Liver (tissue), 10 donors: ENCODE measurements at places on chromosomes 11 and 22. TPM values are rescaled to one million over a fixed set of nuclear protein-coding genes. Genes with fewer than 3 reads are reported as not detected.
A peak's percentile ranks its signal among the peaks of the same experiment; 100 is the strongest.

Gene FLRT1
- not detected for total RNA-seq

Gene EMSY
- 14.8 TPM for total RNA-seq

Gene MAPK8IP1
- 1.8 TPM for total RNA-seq

Gene CNGA4
- not detected for total RNA-seq

Gene MOGAT2
- 1.0 TPM for total RNA-seq

Gene MIOX
- not detected for total RNA-seq

Gene F2
- total RNA-seq, result 631 TPM

Gene PRCP
- 38.7 TPM for total RNA-seq

Gene SSRP1
- 45.3 TPM for total RNA-seq

DNA sequence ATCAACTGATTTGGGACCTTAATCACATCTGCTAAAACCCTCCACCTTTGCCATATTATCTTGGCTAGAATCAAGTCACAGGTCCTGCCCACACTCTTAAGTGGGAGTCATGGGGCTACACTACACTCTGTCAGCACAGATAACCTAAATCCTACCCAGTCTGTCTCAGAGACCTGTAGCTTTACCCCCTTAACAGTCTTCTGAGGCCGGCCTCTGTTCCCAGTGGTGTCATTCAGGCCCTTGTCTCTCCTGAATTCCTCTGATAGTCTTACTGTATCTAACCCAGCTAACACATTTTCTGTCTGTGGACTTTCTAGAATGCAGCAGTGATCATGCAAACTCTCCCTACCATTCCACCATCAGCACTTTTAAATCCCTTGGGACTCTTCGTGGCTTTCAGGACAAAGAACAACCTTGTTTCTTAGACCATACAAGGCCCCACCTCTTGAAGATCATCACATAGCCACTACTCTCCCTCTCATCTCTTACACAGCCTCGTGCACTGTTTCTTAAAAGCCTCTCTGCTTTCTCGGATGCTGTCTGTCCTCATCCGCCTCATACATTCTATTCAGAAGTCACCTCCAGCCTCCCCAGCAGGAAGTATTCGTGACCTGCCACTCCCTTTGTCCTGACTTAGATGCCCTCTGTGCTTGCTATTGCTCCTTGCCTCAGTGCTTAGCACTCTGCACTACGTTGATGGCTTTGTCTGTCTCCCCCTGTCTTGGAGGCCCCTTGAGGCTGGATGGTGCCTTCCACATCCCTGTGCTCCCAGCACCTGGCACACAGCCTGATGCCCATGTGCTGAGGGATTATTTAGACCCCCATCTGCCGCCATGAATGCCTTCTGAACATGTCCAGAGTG lies 57.9 kb downstream of the PANX1 start:
- no peak overlapping the region for H3K27ac ChIP-seq
- no peaks in the 10 kb centered on the region for H3K4me1 ChIP-seq
- no peaks in the 10 kb centered on the region for H3K36me3 ChIP-seq
- H3K27me3 ChIP-seq, result no peaks in the 10 kb centered on the region
- H3K4me3 ChIP-seq, result no peak overlapping the region

DNA sequence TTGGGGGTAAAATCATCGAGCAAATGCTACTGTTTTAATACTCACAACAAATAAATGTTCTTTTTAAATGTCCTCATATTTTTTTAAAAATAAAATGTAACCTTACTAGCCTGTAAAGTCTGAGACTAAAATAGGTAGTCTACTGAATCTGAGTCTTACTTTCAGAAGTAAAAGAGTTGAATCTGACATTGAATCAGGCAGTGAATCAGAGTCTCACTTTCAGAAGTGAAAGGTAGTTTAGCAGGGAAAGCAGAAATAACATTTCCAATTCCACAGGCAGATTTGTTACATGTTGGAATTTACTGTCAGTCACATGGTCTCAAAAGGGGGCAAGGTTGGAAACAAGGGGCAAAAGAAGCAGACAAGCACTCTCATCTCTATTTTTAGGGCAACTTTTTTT lies 143.0 kb downstream of the ELP4 start:
- no peaks in the 10 kb centered on the region for H3K27me3 ChIP-seq
- no peak overlapping the region for H3K27ac ChIP-seq
- H3K36me3 ChIP-seq, result no peaks in the 10 kb centered on the region
- H3K4me1 ChIP-seq, result no peaks in the 10 kb centered on the region
- no peak for DNase-seq

DNA sequence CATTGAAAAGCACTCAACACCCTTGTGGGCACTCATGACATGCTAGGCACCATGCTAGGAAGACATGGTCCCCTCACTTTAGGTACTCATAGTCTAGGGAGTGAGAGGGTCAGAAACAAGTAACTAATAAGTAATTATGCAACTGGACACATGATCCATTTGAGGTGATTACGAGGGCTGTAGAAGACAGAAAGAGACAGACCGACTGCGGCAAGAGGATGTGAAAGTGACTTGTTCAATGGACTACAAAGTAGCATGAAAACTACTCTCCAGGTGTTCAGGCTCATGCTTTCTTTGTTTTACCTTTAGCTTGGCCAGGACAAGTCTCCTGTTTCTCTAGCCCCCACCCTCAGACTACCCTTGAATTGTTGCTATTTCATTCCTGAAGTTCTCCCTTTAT lies 310.8 kb upstream of the SORL1-AS1 start:
- no peak overlapping the region for H3K27ac ChIP-seq
- H3K36me3 ChIP-seq, result no peaks in the 10 kb centered on the region
- no peaks in the 10 kb centered on the region for H3K4me1 ChIP-seq
- no peak overlapping the region for H3K4me3 ChIP-seq
- H3K27me3 ChIP-seq, result no peaks in the 10 kb centered on the region

DNA sequence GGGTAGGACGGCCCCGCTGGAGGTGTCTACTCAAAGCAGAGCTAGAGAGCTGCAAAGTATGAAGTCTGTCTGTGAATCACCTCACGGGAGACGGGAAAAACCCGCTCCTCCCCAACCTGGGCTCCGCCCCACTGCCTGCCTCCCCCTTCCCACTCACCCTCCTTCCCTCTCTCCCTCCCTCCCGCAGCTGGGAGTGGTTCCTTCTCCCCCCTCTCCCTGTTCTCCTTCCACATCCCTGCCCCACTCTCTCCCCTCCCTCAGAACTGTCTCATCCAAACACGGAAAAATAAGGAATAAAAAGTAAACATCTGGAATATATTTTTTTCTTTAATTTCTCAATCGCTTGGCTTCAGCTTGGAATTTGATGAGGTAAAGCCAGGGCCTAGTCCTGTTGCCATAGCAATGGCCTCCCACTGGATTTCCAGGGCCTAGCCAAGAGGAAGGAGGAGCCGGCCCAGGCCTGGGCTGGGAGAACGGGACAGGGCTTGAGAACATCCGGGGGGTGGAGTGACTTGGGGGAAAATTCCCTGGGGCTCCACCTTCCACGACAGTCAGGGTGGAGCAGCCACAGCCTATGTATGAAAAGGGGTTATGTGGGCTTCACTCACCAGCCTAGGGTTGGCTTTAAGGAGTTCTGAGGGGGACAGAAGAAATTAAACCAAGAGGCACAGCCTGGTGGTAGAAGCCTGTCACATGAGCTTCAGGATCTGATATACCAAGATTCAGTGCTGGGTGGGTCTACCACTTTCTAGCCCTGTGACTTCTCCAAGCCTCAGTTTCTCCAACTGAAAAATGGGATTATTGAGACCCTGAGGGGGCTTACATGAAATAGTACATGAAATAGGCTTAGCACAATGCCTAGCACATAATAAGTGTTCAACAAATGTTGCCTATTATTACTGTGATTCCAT lies 2.2 kb downstream of the TNKS1BP1 start:
- H3K4me3 ChIP-seq, result no peak overlapping the region
- DNase-seq, result no peak
- H3K27ac ChIP-seq, result peak overlapping the region; percentile 82
- H3K27me3 ChIP-seq, result no peaks in the 10 kb centered on the region

- no peaks in the 10 kb centered on the region for H3K27me3 ChIP-seq
- no peaks in the 10 kb centered on the region for H3K36me3 ChIP-seq
- H3K4me1 ChIP-seq, result no peaks in the 10 kb centered on the region
- DNase-seq, result no peak
- no peak overlapping the region for H3K27ac ChIP-seq
Measured at GRCh38 chr11:61725781-61726231, 26.6 kb upstream of the MYRF start.

- no peak overlapping the region for H3K27ac ChIP-seq
- no peak for DNase-seq
- H3K4me1 ChIP-seq, result no peaks in the 10 kb centered on the region
- no peaks in the 10 kb centered on the region for H3K27me3 ChIP-seq
Measured at GRCh38 chr11:14835496-14836492, 56.2 kb downstream of the CYP2R1 start.

DNA sequence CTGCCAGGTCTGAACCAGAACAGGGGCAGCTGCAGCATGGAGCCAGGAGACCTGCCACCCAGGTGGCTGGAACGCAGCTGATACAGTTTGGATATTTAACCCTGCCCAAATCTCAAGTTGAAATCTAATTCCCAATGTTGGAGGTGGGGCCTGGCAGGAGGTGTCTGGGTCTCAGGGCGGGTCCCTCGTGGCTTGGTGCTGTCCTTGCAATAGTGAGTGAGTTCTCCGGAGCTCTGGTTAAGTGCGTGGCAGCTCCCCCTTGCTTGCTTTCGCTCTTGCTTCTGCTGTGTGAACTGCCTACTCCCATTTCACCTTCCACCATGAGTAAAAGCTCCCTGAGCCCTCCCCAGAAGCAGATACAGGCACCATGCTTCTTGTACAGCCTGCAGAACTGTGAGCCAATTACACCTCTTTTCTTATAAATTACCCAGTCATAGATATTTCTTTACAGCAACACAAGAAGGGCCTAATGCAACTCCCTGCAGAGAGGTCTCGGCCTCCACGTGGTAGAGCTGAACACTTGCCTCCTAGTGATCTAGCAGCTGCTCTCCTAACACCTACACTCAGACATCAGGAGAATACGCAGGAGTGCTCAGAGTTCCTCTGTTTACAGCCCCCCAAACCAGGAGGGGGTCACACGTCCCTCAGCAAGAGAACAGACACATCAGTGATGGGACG lies 203.7 kb downstream of the CTTN start:
- no peaks in the 10 kb centered on the region for H3K36me3 ChIP-seq
- DNase-seq, result no peak
- no peaks in the 10 kb centered on the region for H3K4me1 ChIP-seq

- H3K27ac ChIP-seq, result peak overlapping the region; percentile 25
- DNase-seq, result no peak
- H3K4me1 ChIP-seq, result peaks cover 12% of the 10 kb centered on the region
- H3K36me3 ChIP-seq, result no peaks in the 10 kb centered on the region
- H3K27me3 ChIP-seq, result no peaks in the 10 kb centered on the region
- no peak overlapping the region for H3K4me3 ChIP-seq
Measured at GRCh38 chr11:1864831-1865665, 12.2 kb downstream of the LSP1 start.

DNA sequence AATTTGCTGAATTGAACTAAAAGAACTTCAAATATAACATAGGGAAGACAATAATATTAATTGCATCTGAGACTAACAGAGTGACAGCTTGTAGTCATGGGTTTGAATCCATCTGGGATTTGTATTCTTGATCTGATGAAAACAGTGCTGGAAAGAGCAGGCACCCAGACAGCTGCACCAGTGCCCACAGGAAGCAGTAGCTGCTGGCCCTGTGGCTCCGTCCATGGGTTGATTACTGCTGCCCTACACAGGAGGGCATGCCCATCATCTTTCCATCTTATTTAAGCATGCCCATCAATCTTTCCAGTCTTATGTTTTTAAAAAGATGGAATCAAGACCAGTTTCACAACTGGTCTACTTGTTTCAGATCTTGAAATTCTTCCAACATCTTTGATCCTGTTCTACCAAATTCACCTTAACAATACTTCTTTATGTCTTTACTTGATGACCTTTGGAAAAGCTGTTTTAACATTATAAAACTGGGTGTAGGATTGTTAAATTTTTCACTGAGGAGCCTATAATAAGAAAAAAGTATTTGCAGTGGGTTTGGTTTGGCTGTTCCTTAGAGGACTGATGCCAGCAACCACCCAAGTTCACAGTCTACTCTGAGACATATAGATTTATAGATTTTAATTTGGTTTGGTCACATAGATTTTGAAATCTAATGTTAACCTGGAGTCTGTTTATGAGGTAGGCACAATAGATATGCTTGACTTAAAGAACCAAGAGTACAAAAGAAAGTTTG lies 761 bp upstream of the NXPE4 start:
- H3K27me3 ChIP-seq, result no peaks in the 10 kb centered on the region
- no peak for DNase-seq
- no peak overlapping the region for H3K4me3 ChIP-seq
- H3K27ac ChIP-seq, result no peak overlapping the region
